Astrocyte (in vitro differentiated cells and primary cell): ENCODE measurements at places on chromosomes 5 and 9.

DNA sequence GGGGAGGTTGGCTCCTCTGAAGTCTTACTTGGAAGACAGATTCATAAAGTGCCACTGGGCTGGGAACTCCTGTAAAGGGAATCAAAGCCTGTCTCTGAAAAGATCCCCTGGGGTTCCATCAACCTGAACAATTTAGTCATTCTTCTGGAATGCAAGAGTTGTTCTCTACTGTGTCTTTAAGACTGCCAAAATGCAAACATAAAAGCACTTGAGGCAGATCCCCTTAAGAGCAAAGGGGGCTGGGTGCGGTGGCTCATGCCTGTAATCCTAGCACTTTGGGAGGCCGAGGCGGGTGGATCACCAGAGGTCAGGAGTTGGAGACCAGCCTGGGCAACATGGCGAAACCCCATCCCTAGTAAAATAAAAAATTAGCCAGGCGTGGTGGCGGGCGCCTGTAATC, 16.7 kb downstream of the CDKN2AIPNL start:
- H3K4me1 ChIP-seq, result no peaks in the 10 kb centered on the region
- H3K36me3 ChIP-seq, result peaks cover 42% of the 10 kb centered on the region
- no peak overlapping the region for H3K27ac ChIP-seq
- no peaks in the 10 kb centered on the region for H3K27me3 ChIP-seq
- DNase-seq, result peak; percentile 19
- H3K4me3 ChIP-seq, result no peak overlapping the region

GRCh38 chr5:161058781-161059180, 206.8 kb upstream of the ATP10B start:
- no peaks in the 10 kb centered on the region for H3K27me3 ChIP-seq
- H3K36me3 ChIP-seq, result no peaks in the 10 kb centered on the region
- no peak overlapping the region for H3K27ac ChIP-seq
- H3K4me3 ChIP-seq, result no peak overlapping the region

- no peaks in the 10 kb centered on the region for H3K27me3 ChIP-seq
- DNase-seq, result no peak
- H3K36me3 ChIP-seq, result no peaks in the 10 kb centered on the region
- no peaks in the 10 kb centered on the region for H3K4me1 ChIP-seq
- no peak overlapping the region for H3K27ac ChIP-seq
- no peak overlapping the region for H3K4me3 ChIP-seq
Measured at GRCh38 chr5:175124251-175124813, 319.6 kb downstream of the DRD1 start.

- H3K4me1 ChIP-seq, result no peaks in the 10 kb centered on the region
- DNase-seq, result peak; percentile 26
- H3K4me3 ChIP-seq, result no peak overlapping the region
- no peaks in the 10 kb centered on the region for H3K36me3 ChIP-seq
- H3K27ac ChIP-seq, result no peak overlapping the region
Measured at GRCh38 chr5:116068028-116068632, 16.7 kb upstream of the COMMD10 start.

DNA sequence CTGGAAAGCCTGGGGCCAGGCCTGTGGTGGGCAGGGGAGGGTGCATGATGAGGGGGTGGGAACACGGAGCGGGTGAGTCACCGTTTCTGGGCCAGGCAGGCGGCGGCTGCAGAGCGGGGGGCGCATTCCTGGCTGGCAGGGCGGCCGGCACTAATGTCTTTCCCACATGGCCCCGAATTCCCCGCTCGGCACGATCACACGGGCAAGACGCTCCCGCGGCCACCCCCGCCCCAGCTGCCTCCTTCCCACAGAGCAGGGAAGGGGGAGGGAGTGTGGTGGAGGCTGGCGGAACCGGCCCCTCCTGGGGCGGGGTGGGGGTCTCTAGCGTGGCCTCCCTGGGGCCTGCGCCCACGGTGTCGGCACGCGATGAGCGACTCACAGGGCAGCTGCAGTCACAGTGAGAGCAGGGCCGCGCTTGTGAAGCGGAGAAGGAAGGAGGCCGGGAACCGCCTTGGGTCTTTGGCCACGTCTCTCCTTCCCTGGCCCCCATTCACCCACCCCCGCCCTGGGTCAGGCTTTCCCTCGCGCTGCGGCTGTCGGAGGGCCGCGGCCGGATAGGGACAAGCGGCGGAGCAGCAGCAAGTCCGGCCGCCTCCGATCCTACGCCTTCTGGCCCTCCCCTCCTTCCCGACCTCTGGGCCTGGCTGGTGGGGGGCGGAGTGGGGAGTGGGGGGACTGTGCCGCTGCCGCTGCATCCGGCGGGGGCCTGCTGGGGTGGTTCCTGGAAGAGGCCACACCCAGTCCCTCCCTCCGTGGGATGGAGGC, 48.9 kb downstream of the CXXC5 start:
- no peaks in the 10 kb centered on the region for H3K36me3 ChIP-seq
- H3K27ac ChIP-seq, result peak overlapping the region; percentile 92
- DNase-seq, result peak; percentile 91
- peak overlapping the region; percentile 21 for H3K4me3 ChIP-seq

- no peak overlapping the region for H3K27ac ChIP-seq
- no peaks in the 10 kb centered on the region for H3K36me3 ChIP-seq
- H3K4me1 ChIP-seq, result no peaks in the 10 kb centered on the region
- no peak overlapping the region for H3K4me3 ChIP-seq
- H3K27me3 ChIP-seq, result no peaks in the 10 kb centered on the region
Measured at GRCh38 chr9:135772056-135772646, 70.2 kb downstream of the KCNT1 start.

DNA sequence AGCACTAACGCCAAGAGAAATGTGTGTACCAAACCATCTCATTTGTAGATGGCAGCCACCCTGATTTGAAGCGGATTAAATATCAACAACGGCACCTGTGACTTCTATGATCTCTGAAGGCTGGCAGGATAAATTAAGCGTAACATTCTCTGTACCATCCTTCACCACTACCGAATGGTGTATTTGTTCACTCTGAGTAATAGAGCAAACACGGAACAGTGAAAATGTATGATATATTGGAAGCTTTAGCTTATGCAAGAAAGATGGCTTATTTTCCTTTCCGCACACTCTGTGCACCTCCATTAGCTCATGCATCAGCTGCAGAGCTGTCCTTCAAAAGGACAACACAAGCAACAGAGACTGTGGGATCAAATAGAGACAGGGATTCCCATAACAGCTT, 431.1 kb downstream of the PRELID2 start:
- H3K27ac ChIP-seq, result no peak overlapping the region
- H3K27me3 ChIP-seq, result no peaks in the 10 kb centered on the region
- no peak overlapping the region for H3K4me3 ChIP-seq

GRCh38 chr9:121778252-121779225, 127.1 kb downstream of the DAB2IP start:
- no peak overlapping the region for H3K27ac ChIP-seq
- DNase-seq, result no peak
- no peak overlapping the region for H3K4me3 ChIP-seq
- H3K4me1 ChIP-seq, result peaks cover 12% of the 10 kb centered on the region

DNA sequence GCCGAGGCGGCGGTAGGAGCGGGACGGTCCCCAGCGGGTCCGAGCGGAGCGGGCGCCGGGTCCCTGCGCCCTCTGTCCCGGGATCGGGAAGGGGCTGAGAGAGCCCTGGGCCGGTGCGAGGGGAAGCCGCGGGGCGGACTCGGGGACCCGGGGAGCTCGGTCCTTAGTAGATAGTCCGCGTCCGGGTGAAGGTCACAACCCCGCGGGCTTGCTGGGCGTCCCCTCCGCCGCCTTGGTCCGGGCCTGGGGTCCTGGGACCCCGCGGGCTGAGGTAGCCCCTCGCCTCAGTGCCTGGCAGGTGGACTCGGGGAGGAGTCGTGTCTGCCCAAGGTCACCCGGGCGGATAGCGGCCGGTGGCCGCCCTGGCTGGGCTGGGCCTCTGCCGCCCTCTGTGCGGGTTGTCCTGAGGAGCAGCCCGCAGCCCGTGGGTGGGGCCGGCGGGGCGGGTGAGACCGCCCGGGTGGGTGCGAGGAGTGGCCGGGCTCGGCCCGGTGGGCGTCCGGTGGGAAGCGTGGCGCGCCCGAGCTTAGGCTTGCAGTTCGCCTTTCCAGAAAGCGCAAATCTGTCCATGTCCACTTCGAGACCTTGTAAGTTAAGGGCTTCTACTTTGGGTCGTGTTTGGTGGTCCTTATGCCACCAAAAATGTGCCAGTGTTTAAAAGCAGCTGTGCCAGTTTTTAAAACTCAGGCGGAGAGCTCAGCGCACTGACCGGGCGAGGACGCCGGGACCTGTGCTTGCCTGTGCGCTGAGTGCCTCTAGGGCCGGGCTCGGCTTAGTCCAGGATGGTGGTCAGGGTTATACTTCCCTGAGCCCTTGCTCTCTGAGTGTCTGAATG, 554 bp downstream of the SDHA start:
- peak overlapping the region; percentile 82 for H3K27ac ChIP-seq
- H3K4me1 ChIP-seq, result peaks cover 20% of the 10 kb centered on the region
- H3K27me3 ChIP-seq, result no peaks in the 10 kb centered on the region
- H3K36me3 ChIP-seq, result peaks cover 3% of the 10 kb centered on the region

DNA sequence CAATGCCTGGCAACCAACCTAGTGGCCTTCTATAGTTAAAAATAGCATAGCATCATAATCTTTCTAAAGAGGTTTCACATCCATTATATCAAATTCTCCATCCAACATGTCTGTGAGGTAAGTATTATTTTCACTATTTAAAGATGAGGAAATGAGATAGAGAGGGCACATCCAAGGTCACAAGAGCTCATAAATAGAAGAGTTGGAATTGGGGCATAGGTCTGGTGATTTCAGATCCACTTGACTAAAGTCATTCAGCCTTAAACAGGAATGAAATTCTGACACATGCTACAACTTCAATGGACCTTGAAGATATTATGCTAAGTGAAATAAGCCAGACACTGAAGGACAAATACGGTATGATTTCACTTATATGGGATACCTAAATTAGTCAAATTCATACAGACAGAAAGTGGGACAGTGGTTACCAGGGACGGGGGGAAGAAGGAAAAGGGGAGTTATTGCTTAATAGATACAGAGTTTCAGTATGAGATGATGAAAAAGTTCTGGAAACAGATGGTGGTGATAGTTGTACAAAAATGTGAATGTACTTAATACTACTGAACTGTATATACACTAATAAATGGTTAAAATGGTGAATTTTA, 259.6 kb upstream of the NR4A3 start:
- no peak overlapping the region for H3K27ac ChIP-seq
- no peaks in the 10 kb centered on the region for H3K4me1 ChIP-seq
- H3K36me3 ChIP-seq, result no peaks in the 10 kb centered on the region
- no peak for DNase-seq
- no peaks in the 10 kb centered on the region for H3K27me3 ChIP-seq

GRCh38 chr5:135214897-135215616, 181.0 kb upstream of the PITX1 start:
- peaks cover 10% of the 10 kb centered on the region for H3K4me1 ChIP-seq
- no peaks in the 10 kb centered on the region for H3K36me3 ChIP-seq
- no peak overlapping the region for H3K4me3 ChIP-seq
- no peak for DNase-seq

DNA sequence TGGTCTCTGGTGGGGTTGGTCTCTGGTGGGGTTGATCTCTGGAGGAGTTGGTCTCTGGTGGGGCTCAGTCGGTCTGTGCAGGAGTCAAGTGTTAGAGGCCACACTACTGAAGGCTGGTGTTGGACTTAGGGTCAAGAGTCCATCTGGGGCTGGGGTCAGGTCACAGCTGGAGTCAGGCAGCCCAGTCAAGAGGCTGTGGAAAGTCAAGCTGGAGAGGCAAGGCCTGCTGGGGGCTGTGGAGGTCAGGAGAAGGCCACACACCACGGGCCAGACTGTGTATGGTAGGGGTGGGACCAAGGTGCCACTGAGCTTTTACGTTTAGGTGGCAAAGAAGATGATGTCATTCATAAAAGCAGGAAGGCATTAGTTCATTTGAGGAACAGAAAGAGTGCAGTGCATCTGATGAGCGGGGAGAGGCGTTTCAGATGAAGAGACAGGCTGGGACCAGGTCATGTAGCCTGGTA, 16.7 kb upstream of the CD74 start:
- no peak overlapping the region for H3K27ac ChIP-seq
- DNase-seq, result no peak

DNA sequence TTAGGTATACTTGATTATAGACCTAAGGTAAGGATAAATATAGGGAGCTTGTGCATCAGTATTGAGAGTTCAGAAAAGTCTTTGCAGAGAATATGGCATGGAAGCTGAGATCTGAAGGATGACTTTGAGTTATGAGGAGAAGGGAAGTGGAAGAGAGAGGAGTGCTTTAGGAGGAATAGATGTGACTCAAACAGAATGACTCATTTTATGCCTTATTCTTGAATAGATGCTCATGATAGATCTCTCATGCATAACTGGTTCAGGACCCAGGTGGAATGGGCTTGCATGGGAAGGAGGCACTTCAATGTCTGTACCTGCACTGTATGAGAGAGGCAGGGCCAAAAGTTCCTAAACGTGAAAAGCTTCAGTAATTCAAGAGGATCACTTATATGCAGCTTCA, 103.3 kb downstream of the CWC27 start:
- peak; percentile 22 for DNase-seq
- no peaks in the 10 kb centered on the region for H3K27me3 ChIP-seq
- peaks cover 9% of the 10 kb centered on the region for H3K4me1 ChIP-seq
- H3K4me3 ChIP-seq, result no peak overlapping the region

GRCh38 chr9:107481035-107481434, 8.5 kb downstream of the KLF4 start:
- H3K4me3 ChIP-seq, result no peak overlapping the region
- DNase-seq, result no peak
- no peak overlapping the region for H3K27ac ChIP-seq
- H3K4me1 ChIP-seq, result no peaks in the 10 kb centered on the region
- H3K27me3 ChIP-seq, result peaks cover 3% of the 10 kb centered on the region
- H3K36me3 ChIP-seq, result no peaks in the 10 kb centered on the region

DNA sequence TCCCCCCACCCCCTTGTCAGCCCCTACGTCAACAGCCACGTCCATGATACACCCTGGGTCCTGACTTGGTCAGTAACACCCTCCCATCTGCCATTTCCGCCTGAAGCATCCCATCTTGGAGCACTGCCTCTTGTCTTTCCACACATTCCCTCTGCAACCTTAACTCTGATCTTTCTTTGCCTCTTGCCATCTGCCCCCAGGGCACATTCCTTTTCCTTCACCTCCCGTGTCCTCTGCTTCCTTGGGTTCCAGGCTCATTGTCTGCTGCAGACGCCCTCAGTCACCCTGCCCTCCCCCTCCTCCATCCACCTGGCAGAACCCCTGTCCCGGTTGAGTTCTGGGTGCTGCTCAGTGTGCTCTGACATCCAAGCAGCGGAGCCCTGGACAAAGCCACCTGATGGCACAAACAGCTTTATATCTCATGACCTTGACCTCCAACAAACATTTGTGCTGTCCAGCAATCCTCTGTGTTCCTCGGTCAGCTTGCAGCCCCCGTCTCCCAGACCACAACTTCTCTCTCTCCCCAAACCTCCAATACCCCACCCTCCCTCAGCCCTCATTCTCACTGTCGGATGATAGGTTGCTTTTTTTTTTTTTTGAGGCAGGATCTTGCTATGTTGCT, 97.7 kb upstream of the IER5L start:
- no peaks in the 10 kb centered on the region for H3K36me3 ChIP-seq
- H3K4me3 ChIP-seq, result no peak overlapping the region
- peaks cover 17% of the 10 kb centered on the region for H3K4me1 ChIP-seq
- DNase-seq, result no peak
- peaks cover 2% of the 10 kb centered on the region for H3K27me3 ChIP-seq
- no peak overlapping the region for H3K27ac ChIP-seq

- H3K36me3 ChIP-seq, result no peaks in the 10 kb centered on the region
- H3K4me1 ChIP-seq, result peaks cover 4% of the 10 kb centered on the region
- H3K4me3 ChIP-seq, result no peak overlapping the region
- H3K27ac ChIP-seq, result no peak overlapping the region
- peaks cover 15% of the 10 kb centered on the region for H3K27me3 ChIP-seq
Measured at GRCh38 chr5:11902201-11902619, 2.0 kb downstream of the CTNND2 start.

- H3K27me3 ChIP-seq, result no peaks in the 10 kb centered on the region
- no peak overlapping the region for H3K27ac ChIP-seq
- no peak for DNase-seq
- peaks cover 13% of the 10 kb centered on the region for H3K4me1 ChIP-seq
- H3K36me3 ChIP-seq, result no peaks in the 10 kb centered on the region
Measured at GRCh38 chr9:131114084-131114535, 11.3 kb upstream of the NUP214 start.
